ENCODE measurements at places on chromosomes 2 and 18. TPM values are rescaled to one million over a fixed set of nuclear protein-coding genes. Genes with fewer than 3 reads are reported as not detected.

SAG gene
- 0.23 TPM for total RNA-seq

GRCh38 chr2:11256166-11256565 is 88.3 kb downstream of the ROCK2 start:
- no peak overlapping the region for H3K4me3 ChIP-seq
- no peaks in the 10 kb centered on the region for H3K4me1 ChIP-seq
- H3K36me3 ChIP-seq = peaks cover 7% of the 10 kb centered on the region
- DNase-seq = no peak
- H3K27ac ChIP-seq = no peak overlapping the region

DYSF gene
- total RNA-seq = 8.9 TPM

DNA sequence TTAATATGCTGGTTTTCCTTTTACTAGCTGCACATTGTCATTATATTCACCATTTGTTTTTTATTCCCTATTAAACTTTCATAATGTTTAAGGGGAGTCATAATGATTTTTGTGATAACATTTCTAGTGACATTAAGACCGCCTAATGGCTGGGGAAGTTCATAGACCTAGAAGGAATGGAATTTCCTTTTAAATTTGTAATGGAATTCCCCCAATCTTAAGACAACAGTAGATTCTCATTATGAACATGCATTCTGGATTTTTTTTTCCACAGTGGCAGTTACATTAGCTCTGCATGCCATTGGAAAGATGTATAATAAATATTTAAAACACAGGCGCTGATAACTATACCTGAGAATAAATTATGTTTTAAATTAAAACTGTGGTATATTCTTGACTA is 8.4 kb downstream of the YPEL5 start:
- peaks cover 12% of the 10 kb centered on the region for H3K4me1 ChIP-seq
- H3K4me3 ChIP-seq = no peak overlapping the region
- DNase-seq = no peak

- peaks cover 18% of the 10 kb centered on the region for H3K4me1 ChIP-seq
- DNase-seq = no peak
- H3K36me3 ChIP-seq = peaks cover 25% of the 10 kb centered on the region
- H3K27me3 ChIP-seq = no peaks in the 10 kb centered on the region
Observed at GRCh38 chr2:223771475-223771874, 65.9 kb downstream of the AP1S3 start.

COL5A2 gene
- total RNA-seq = 1.0 TPM

- H3K4me3 ChIP-seq = no peak overlapping the region
- no peaks in the 10 kb centered on the region for H3K36me3 ChIP-seq
- no peak for DNase-seq
- H3K4me1 ChIP-seq = no peaks in the 10 kb centered on the region
Observed at GRCh38 chr2:115199966-115200365, 757.5 kb downstream of the DPP10 start.

DNA sequence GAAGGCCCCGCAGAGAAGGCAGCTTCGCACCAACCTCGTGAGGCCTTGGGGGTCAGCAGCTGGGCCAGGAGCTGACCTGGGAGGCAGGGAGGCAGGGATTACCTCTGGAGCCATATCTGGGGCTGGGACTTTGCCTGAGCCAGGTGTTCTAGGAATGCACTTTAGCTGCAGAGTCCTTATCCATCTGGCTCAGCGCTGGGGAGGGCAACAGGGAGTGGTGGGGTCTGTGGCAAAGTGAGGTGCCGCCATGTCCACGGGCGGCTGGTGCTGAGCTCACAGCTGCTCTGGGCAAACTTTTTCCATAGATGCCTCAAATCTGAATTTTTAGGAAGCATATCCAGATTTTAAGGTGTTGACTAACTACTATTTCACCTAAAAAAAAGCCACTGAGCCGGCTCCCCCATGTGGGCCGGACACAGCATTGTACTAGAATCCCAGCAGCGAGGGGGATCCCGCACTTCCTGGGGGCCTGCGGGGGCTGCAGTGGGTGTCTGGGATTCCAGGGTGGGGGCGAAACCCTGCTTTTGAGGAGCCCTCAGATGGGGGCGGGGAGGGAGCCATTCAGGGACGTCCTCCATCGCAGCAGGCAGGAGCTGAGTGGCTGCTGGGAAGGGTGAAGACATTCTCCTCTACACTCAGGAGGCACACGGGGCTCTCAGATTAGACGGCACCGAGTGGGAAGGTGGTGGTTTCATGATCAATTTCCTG is 34.6 kb downstream of the RTP5 start:
- H3K4me3 ChIP-seq = no peak overlapping the region
- no peak for DNase-seq
- H3K27me3 ChIP-seq = no peaks in the 10 kb centered on the region
- no peaks in the 10 kb centered on the region for H3K36me3 ChIP-seq
- no peaks in the 10 kb centered on the region for H3K4me1 ChIP-seq
- no peak overlapping the region for H3K27ac ChIP-seq

- H3K4me3 ChIP-seq = no peak overlapping the region
- no peaks in the 10 kb centered on the region for H3K4me1 ChIP-seq
- H3K27ac ChIP-seq = no peak overlapping the region
- DNase-seq = no peak
- peaks cover 4% of the 10 kb centered on the region for H3K27me3 ChIP-seq
Observed at GRCh38 chr2:65204461-65205210, 23.0 kb upstream of the ACTR2 start.

DES gene
- total RNA-seq = not detected

DNA sequence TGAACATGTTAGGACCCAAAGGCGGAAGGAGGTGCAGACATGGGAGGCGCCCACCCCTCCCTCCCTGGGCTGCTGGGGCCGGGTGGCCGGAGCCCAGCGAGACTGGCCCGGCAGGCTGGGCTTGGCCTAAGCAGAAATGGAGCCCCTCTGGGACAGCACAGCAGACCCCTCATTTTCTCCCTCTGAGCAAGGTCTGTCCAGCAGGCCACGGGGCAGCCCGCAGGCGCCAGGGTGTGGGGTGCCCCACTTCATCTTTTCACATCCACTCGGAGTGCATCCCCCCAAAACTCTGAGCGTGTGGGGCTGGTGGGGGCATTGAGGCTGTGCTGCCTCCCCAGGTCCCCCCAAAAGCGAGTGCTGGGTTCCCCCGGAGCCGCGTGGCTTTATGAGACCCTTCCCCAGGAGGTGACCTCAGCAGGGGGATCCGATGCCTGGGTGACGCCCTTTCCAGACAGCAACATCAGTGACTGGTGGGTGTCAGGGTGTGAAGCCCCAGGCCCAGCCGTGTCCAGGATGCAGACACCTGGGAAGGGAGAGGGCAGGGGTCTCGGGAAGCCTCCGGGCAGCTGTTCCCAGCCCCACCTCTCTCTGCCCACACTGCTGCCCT is 36.7 kb upstream of the GPC1 start:
- H3K27me3 ChIP-seq = peaks cover 4% of the 10 kb centered on the region
- H3K4me1 ChIP-seq = peaks cover 8% of the 10 kb centered on the region
- H3K4me3 ChIP-seq = no peak overlapping the region
- no peak overlapping the region for H3K27ac ChIP-seq

MOGAT1 gene
- total RNA-seq = not detected

SEMA4C gene
- total RNA-seq = 9.7 TPM

- H3K4me3 ChIP-seq = no peak overlapping the region
- no peak for DNase-seq
- H3K4me1 ChIP-seq = peaks cover 2% of the 10 kb centered on the region
- no peak overlapping the region for H3K27ac ChIP-seq
- H3K27me3 ChIP-seq = peaks cover 44% of the 10 kb centered on the region
- no peaks in the 10 kb centered on the region for H3K36me3 ChIP-seq
Observed at GRCh38 chr2:62568983-62569837, 63.2 kb upstream of the TMEM17 start.

- no peak overlapping the region for H3K27ac ChIP-seq
- H3K36me3 ChIP-seq = no peaks in the 10 kb centered on the region
- no peak for DNase-seq
- H3K4me1 ChIP-seq = peaks cover 3% of the 10 kb centered on the region
Observed at GRCh38 chr2:33420726-33421125, 55.7 kb upstream of the RASGRP3 start.

SMPD4 gene
- total RNA-seq = 79.8 TPM

GRCh38 chr2:217160103-217160743 is 300.4 kb upstream of the TNP1 start:
- no peak overlapping the region for H3K27ac ChIP-seq
- peaks cover 5% of the 10 kb centered on the region for H3K27me3 ChIP-seq
- no peak for DNase-seq
- no peaks in the 10 kb centered on the region for H3K36me3 ChIP-seq
- no peak overlapping the region for H3K4me3 ChIP-seq

DNA sequence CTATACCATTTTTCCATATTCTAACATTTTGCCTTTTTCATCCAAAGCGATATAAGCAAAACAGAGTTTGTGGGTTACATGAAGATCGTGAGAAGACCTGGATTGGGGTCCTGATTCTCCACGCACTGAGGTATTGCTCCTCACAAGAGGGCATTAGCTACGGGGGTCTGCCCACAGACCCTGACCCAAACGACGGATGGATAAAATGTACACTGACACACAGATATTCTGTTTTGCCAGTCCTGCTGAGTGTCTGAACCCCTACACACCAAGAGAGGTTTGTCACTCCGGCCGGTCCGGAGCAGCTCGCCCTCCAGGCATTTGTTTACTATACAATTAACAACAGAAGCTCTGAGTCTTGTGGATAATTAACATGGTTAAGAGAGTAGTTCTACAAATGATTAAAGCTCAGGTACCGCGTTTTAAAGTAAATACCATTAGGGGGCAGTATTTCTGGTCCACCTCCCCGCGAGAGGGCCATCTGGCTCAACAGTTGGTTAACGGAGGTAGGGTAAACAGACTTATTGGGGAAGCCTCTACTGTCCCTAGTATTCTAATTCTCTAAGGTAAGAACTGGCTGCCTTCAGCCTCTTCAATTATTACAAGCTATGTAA is 28.4 kb downstream of the SCYGR8 start:
- no peak overlapping the region for H3K27ac ChIP-seq
- H3K27me3 ChIP-seq = peaks cover 3% of the 10 kb centered on the region
- H3K4me3 ChIP-seq = no peak overlapping the region

NT5DC4 gene
- not detected for total RNA-seq

DNA sequence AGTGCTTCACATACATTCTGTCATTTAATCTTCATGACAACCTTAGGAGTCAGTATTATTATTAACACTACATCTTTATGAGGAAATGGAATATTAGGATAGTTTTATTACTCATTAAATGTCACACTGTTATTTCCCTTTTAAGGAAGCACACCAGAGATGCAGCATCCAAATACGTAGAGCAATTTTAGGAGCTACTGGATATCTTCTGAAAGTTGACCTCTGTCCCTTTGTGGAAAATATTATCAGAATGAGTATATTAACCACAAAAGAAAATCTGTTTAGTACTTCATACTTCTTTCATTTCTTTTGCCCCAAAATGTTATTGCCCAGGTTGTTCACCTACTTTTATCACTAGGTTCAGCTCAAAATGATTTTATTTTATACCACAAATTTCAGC is 72.9 kb upstream of the APCDD1 start:
- H3K4me3 ChIP-seq = no peak overlapping the region
- H3K27ac ChIP-seq = no peak overlapping the region
- DNase-seq = no peak
- no peaks in the 10 kb centered on the region for H3K36me3 ChIP-seq
- peaks cover 4% of the 10 kb centered on the region for H3K27me3 ChIP-seq
